ENCODE measurements at places on chromosomes 12 and 14. TPM values are rescaled to one million over a fixed set of nuclear protein-coding genes. Genes with fewer than 3 reads are reported as not detected.

- DNase-seq: no peak
Observed at GRCh38 chr14:89245802-89246201, 171.2 kb downstream of the FOXN3 start.

GRCh38 chr12:124191024-124191359 lies 103.9 kb upstream of the RFLNA start:
- no peak for DNase-seq

DNA sequence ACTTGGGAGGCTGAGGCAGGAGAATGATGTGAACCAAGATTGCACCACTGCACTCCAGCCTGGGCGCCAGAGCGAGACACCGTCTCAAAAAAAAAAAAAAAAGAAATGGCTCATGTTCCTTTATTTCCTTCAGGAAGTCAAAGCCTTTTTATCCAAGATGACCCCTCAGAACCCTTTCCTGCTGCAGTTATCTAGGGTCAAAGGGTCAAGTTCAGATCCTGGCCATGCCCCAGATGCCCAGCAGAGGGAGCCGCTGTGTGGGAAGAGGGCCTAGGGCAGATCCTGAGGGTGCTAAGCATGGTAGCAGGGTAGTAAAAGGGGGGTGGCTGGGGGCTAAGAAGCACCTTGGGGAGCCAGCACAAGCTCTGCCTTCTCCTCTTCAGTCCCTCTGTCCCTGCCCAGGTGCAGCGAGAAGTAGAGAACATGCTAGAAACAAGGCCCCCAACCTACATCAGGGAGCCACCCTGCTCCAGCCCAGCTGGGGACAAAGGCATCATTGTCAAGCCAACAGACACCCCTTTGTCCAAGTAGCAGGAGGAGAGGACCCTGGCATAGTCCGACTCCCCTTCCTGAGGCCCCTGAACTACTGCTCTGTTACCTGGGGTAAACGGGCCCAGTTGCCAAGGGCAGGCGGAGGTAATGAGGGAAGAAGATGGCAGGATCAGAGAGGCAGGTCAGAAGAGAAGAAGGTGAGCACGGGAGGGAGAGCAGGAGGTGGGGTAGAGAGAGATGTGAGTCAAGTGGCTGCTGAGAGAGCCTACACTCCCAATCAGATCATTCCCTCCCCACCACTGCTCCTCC lies 6.5 kb downstream of the NFE2 start:
- DNase-seq: peak; percentile 71

GRCh38 chr12:124898923-124899294 lies 15.5 kb downstream of the UBC start:
- DNase-seq: no peak

- DNase-seq: no peak
Observed at GRCh38 chr12:130169924-130170323, 7.7 kb downstream of the FZD10 start.

Gene SLC16A7
- 64.3 TPM for total RNA-seq

- no peak for DNase-seq
Observed at GRCh38 chr12:56358836-56359532, 923 bp downstream of the STAT2 start.

- DNase-seq: no peak
Observed at GRCh38 chr12:8562310-8562709, 21.6 kb upstream of the CLEC4E start.

DNA sequence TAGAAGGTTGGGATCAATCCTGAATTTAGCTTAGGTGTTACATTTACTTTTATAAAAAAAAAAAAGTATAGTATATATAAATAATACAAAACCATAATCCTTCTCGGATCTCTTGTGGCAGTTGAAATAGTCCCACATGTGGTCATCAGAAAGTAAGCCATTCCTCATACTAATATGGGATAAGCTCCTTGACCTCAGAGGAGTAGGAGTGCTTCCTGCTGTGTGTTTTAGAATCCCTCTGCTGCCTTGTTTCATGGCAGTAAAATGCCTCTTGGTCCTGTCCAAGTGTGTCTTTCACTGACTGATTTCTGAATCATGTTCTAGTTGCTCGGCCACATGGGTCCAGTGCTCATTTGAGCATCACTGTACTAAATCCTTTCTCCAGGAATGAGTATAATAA lies 117.0 kb downstream of the NTN4 start:
- DNase-seq: no peak

Gene APOLD1
- 17.5 TPM for total RNA-seq

DNA sequence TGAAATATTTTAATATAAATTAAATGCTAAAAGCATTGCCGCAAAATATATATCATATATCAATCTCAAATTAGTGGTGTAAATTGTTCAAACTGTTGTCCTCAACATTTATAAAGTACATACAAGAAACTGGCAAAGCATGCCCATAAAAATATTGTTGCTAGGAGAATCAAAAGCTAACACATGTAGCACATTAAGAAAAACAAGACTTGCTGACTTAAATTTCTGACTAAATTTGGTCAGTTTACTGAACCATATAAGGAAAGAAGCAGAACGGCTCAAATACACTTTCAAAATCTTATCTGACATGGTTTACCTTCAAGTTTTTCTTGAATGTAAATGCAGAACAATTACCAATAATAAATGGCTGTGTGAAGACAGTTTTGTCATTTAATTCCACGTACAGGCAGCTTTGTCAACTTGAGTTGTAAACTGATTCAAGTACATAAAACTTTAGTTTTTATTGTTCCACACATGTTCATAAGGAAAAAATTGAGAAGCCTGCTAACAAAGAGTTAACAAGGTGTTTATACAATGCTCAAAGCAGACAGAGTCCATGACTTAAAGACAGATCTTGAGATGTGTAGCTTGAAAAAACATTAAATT lies 50.4 kb downstream of the PPP1R12A start:
- no peak for DNase-seq

- DNase-seq: no peak
Observed at GRCh38 chr14:37254411-37254947, 56.7 kb downstream of the MIPOL1 start.

Gene ADAM21
- total RNA-seq: 0.32 TPM

DNA sequence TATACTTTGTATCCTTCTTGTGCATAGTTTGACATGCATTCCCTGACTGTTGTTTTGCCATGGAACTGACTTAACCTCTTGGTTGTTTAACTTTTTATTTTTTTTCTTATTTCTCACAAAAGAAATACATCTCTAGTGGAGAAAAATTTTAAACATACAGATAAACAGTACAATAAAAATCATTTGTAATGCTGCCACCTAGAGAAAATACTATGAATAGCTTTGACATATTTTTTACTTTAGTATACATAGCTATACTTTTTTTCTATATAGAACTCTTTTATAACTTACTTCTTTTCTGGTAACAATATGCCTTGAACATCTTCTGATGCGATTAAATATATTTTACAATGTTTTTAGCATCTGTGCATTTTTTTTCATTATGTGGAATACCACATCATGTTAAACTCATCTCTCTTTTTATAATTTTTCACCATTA lies 184.5 kb downstream of the AKAP6 start:
- no peak for DNase-seq

- no peak for DNase-seq
Observed at GRCh38 chr12:100248886-100249285, 18.0 kb downstream of the DEPDC4 start.

Gene BDKRB2
- total RNA-seq: 0.82 TPM

- no peak for DNase-seq
Observed at GRCh38 chr14:70317969-70318634, 41.4 kb downstream of the COX16 start.

Gene GNB3
- 7.8 TPM for total RNA-seq

Gene TAS2R42
- total RNA-seq: not detected

- DNase-seq: no peak
Observed at GRCh38 chr12:50530532-50530931, 25.7 kb downstream of the DIP2B start.

DNA sequence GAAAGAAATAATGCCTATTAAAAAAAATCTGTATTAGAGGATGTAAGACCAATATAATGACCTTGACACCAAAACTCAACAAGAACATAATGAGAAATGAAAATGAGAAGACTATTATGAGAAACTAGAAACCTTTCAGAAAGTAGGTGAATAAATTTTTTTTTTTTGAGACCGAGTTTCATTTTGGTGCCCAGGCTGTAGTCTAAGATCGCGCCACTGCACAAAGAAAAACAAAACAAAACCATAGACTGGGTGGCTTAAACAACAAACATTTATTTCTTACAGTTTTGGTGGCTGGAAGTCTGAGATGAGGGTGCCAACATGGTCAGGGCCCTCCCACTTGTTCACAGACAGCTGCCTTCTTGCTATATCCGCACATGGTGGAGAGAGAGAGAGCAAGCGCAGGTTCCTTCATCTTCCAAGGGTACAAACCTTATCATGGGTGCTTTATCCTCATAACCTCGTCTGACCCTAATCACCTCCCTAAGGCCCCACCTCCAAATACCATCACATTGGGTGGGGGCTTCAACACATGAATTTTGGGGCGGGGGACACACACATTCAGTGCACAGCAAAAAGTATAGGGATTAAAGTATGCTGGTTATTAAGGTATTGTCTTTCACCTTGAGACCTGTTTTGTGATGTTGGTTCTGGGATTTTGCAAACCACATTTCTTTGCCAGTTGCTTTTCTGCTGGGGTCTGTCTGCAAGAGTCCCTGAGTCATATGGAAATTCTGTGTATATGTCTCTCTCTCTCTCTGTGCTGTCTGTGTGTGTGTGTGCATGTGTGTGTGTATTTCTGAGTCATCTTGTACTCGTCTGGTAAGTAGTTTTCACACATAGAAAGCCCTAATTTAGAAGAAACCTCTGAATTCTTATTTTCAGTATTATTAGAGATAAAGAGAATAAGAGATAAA lies 26.2 kb downstream of the ZCRB1 start:
- DNase-seq: no peak

- no peak for DNase-seq
Observed at GRCh38 chr12:115801871-115802270, 475.6 kb downstream of the MED13L start.

DNA sequence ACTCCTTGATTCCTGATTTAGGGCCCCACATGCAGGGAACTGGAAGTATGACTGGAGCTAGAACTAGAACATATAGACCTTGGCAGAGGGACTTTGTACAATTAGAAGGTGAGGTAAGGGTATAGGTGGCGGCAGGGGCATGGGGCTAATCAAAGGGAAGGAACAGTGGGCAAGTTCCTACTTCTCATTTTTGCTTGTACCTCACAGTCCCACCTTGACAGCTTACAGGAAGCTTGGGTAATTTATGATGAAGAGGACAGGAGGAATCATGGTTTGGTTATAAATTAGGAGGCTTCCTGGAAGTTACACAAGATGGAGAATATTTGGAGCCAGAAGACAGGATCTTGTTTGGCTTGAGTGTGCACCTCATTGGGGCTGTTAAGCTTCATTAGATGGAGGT lies 33.4 kb downstream of the SUSD6 start:
- DNase-seq: no peak

Gene KLHDC1
- total RNA-seq: 14.5 TPM

GRCh38 chr14:21498540-21499526 lies 12.3 kb downstream of the METTL3 start:
- DNase-seq: no peak

- no peak for DNase-seq
Observed at GRCh38 chr14:88322504-88323085, 474 bp downstream of the KCNK10 start.

Gene TGM1
- 0.77 TPM for total RNA-seq

DNA sequence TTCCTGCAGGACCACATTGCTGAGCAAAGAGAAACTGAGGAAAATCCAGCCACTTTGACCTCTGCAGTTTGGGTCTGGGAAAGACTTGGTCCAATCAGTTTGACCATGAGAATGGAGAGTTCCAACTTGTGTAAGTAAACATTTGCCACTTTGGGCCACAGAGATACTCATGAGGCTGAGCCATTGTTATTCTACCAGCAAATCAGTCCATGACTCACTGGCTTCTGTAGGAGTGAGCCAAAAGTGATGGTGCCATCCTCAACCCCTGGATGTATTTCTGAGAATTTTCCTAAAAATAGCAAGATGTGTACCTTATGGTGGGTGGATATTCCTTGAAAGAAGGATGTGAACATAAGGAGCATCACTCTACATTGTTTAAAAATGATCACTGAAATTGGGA lies 192.9 kb upstream of the OR4E1 start:
- DNase-seq: no peak

Gene B4GALNT1
- 2.3 TPM for total RNA-seq

GRCh38 chr12:118102070-118102469 lies 1.7 kb downstream of the VSIG10 start:
- DNase-seq: no peak

DNA sequence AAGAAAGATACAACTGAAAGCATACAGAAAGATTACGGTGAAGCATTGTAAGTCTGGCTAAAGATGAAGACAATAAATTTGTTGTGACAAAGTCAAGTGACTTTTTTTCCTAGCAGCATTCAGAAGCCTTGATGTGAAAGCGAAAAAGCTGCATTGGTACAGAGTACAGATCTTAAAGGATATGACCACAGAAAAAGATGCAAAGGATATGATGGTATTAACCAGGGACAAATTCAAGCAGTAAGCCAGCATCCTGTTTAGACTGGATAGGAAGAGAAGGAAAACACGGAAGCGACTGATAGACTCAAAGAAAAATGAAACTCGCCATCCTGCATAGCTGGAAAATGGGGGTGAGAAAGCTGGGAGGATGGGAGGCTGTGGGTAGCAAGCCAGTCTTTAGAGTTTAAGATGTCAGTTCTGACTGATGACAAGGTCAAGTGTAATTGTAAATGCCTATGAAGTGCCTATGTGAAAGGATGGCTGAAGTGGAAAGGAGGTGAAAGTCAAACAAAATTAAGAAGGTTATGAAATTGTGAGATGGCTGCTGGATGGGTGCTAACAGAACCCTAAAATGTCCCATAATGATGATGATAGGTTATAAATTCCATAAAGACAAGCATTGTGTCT lies 92.4 kb downstream of the PHLDA1 start:
- no peak for DNase-seq

Gene PLCZ1
- total RNA-seq: 0.47 TPM
